ENCODE measurements at places on chromosomes 16 and 17.

GRCh38 chr16:3454093-3454492, 10.6 kb downstream of the NAA60 start:
- DNase-seq, result no peak

- DNase-seq, result no peak
Observed at GRCh38 chr17:7557775-7558543, 591 bp upstream of the TNFSF13 start.

GRCh38 chr17:3977387-3977786, 13.2 kb upstream of the ATP2A3 start:
- no peak for DNase-seq

DNA sequence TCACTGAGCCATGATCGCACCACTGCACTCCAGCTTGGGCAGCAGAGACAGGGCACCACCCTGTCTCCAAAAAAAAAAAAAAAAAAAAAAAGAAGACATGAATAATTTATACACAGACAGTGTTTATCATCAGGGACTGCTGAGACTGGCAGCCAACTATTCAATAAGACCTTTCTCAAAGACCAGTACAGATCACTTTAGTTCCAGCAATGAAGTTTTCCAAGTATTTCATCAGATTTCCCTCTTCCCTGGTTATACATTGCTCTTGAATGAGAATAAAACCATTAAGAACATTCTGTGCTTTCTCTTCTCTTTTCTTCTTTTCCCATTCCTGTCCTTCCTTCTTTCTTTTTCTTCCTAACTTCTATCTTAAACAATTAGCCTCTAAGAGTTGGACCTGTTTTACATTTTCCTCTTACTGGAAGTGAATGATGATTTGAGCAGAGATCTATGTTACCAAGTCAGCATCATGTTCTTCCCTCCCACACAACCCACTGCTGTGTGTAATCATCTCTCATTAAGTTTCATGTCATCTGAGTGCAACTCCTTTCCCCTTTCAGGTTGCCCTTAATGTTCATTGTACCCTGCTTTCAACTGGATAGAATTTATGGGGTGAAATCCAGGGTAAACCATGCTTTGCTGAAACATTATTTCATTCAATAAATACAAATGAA, 35.9 kb upstream of the SMIM36 start:
- no peak for DNase-seq

DNA sequence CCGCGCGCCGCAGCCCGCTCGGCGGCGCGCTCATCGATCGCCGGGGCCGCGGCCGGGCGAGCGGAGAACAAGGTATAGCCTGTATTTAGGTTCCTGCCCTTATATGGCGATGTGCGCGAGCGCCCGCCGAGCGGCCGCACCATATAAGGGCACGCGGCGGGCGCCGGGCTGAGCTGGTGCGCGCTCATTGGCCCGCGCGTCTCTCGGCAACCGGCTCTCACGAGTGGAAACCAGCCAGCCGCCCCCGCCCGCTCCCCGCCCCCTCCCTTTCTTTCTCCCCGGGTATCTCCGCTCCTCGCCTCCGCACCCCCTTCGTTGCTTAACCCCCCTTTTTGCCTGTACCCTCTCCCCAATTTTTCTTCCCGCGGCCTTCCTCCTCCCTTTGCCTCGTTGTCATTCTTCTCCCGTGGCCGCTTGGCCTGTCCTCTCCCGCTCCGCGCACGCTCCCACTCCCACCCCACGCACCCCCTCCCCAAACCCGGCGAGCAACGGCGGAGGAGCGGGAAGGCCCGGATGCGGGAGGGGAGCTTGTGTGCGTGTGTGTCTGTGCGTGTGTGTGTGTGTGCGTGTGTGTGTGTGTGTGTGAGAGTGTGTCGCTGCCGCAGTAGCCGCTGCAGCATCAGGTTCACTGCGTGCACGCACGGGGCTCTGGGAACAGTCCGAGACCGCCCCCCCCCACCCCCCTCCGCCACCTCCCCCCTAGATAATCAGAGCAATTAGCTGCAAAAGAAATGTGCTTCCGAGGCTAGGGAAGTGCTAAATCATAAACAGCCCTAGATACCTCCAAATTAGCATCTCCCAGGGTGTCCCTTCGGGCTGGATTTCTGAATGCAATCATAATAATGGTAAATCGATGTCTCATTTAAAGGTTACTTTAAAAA, 13.5 kb upstream of the CBX8 start:
- peak; percentile 80 for DNase-seq

DNA sequence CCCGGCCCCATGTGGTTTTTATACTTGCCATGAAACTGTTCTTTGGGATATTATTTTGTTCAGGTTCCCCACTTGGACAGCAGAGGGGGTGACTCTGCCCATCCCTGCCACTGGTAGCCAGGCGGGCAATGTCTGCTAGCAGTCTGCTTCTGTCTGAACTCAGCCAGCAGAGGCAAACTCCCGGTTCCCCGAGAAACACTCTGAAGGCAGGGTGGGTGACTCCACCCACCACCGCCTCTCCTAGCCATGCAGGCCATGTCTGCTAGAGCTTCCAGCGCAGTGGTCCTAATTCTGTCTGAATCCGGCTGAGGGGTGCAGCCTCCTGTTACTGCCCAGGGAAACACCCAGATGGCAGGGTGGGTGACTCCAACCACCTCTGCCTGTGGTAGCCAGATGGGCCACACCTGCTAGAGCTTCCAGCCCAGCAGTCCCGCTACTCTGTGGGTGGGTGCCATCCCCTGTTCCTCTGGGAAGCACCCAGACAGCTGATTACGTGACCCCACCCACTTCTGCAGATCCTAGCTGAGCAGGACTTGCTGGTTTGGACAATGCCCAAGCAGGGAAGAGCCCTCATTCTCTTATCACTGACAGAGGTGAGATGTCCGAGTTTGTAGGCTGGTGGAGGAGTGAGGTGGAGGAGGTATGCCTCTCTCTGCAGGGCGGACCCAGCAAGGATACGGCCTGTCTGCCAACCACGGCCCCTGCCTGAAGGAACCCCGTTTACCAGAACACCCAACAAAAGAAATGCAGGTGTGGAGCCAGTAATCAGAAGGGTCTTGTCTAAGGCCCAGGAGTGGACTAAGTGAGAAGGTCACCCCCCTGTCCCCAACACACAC, 22.4 kb downstream of the NLRP1 start:
- DNase-seq, result no peak

DNA sequence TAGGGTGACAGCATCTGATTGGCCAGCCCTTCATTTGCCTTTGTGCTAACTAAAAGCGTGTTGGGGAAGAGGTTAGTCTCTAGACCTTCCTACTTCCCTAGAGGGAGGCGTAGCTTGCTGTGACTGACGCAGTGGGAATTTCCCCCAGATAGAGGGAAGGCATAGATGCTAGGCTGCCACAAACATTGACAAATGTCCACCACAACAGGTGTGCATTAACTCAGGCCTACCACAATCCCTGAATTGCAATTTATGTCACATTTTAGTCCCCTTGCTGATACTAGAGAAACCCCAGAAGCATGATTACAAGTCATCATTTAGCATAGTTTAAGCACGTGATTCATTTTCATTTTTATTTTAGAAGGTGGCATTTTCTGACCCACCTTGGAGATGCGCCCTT, 76.3 kb upstream of the WSB1 start:
- DNase-seq, result no peak

DNA sequence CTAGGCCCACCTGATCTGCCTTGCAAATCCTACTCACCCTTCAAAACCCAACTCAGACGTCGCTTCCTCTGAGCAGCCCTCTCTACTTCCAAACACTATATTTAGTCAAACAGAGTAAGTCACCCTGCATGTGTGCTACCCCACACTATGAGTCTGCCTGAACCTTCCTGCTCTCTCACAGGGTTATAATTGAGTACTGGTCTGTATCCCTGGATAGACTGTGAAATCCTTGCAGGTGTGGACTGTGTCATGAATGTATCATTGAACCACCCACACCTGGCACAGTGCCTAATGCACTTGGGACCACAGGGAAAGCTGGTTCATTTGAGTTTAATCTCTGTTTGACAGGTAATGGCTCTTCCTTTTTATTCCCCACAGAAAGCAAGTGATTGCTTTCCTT, 3.4 kb downstream of the FBXO39 start:
- no peak for DNase-seq

DNA sequence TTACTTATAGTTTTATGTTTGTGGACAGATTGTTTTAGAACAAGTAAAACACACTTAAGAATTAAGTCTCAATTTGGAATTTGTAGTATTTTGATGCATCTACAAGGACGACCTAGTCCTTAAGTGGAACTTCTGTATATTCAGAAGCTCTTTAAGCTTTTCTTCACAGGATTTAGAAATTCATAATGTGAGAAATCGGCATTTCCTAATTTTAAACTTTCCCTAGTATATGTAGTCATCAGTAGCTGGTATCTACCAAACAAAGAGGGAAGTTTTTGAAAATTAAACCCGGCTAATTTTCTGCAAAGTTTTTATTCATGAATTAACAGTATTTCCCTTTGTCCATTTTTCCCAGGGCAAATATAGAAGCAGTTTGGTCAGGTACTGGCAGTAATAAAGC, 203.6 kb downstream of the CDRT15L2 start:
- no peak for DNase-seq
